ENCODE measurements at places on chromosomes 11 and 22.

GRCh38 chr22:50020606-50021005 is 8.0 kb upstream of the IL17REL start:
- no peak for DNase-seq

GRCh38 chr11:61325649-61326414 is 7.1 kb downstream of the DDB1 start:
- no peak for DNase-seq

- DNase-seq = no peak
These were observed 314.1 kb downstream of the CTTN start for GRCh38 chr11:70712471-70712870.

GRCh38 chr22:36522662-36523061 is 6.3 kb downstream of the EIF3D start:
- DNase-seq = no peak

DNA sequence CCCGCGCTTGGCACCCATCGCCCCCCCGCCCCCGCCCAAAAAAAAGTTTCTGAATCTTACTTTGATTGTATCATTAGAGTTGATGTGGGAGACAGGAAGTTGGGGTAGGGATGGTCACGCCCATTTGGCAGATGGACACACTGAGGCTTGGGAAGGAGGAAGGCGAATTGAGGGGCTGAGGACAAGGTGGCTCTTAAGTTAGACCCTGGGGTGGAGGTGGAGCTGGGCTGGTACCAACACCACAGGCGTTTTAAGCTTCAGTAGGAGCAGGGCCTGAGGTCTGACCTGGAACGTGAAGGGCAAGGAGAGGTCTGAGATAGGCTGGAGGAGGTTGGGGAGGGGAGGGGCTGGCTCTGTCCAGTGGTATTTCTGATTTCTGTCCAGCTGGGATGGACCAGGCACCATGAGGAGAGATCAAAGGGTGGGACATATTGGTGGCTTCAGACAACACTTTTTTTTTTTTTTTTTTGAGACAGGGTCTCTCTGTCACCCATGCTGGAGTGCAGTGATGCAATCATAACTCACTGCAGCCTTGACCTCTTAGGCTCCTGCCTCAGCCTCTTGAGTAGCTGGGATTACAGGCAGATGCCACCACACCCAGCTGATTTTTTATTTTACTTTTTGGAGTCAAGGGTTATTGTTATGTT is 799 bp upstream of the CDC42BPG start:
- DNase-seq = no peak

GRCh38 chr22:45620706-45621105 is 50.9 kb upstream of the ATXN10 start:
- DNase-seq = no peak

- DNase-seq = no peak
These were observed 71.8 kb downstream of the PHF21A start for GRCh38 chr11:46049325-46049897.

DNA sequence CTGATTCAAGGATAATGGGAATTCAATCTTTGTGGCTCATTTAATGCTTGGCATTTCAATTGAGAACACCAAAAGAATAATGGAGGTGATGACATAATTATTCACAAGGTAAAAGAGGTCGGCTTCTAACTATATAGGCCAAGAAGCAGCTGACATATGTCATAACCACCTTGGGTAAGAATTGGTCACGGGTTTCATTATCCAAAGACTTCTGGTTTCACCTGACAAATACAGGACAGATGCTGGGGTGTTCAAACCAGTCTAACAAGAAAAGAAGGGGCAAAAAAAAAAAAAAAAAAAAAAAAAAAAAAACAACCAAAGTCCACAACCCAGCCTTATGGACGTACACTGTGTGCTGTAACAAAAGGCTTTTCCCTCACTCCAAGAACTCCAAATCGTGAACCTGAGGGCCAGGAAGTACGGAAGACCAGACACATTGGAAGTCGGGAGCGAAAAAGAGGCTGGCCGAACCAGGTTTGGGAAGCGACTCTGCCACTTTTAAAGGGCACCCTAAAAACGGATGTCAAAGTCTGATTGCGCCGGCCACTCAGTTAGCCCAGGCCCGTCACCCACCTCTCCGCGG is 385 bp downstream of the HARBI1 start:
- peak; percentile 28 for DNase-seq
